ENCODE measurements at places on chromosomes 2 and 18.

GRCh38 chr2:96106991-96107707, 9.2 kb downstream of the ADRA2B start:
- no peak for DNase-seq

GRCh38 chr2:232885264-232885961, 15.3 kb downstream of the SNORC start:
- no peak for DNase-seq

DNA sequence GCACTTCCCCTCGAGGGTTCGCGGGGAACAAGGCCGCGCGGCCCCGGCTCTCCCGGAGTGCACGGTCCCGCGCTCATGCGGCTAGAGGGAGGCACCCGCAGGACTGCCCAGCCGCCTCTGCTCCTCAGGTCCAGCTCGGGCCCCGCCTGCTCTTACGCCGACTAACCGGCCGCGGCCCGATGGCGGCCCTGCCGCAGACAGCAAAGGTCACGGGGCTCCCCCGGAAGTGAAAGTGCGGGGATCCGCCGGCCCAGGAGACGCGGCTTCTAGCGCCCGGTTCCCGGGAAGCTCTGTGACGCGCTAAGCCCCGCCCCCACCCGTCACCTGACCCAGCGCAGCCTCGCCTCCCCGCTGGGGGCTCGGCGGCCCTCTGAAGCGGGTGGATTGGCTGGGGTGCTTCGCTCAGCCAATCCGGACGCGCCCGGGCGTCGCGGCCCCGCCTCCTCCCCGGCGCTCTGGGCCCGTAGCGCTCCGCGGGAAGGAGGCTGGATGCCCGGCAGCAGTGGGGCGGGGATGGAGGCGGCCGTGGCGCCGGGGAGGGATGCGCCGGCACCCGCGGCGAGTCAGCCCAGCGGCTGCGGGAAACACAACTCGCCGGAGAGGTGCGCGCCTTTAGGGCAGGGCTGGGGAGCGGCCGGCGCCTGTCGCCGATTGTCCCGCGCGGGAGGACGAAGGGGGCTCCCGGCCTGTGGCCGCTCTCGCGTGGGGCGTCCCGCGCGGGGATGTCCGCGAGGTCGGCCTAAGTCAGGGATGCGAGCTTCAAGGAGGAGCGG, at the start of gene SCLY:
Gene SCLY (plus strand): TSS at position 460 of the 773 bp plus-strand sequence. CDS start 54 bp downstream, at position 514.
- DNase-seq = peak; percentile 96

GRCh38 chr2:12177455-12178288, 431.2 kb downstream of the LPIN1 start:
- no peak for DNase-seq

DNA sequence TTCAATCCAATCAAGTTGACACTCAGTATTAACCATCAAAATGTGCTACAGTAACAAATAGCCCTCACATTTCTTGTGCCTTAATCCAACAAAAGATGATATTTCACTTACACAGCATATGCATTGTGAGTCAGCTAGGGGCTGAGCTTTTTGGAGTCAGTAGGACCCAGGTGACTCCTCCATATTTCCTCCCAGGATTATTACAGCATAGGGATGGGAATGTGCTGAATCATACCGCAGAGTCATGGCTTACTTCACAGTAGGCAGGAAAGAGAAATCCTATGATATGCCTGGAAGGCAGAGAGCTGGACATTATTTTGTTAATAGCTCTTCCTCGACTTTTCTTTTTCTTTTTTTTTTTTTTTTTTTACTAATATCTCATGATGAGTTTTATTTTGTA, 153.3 kb downstream of the TMEM182 start:
- DNase-seq = no peak

DNA sequence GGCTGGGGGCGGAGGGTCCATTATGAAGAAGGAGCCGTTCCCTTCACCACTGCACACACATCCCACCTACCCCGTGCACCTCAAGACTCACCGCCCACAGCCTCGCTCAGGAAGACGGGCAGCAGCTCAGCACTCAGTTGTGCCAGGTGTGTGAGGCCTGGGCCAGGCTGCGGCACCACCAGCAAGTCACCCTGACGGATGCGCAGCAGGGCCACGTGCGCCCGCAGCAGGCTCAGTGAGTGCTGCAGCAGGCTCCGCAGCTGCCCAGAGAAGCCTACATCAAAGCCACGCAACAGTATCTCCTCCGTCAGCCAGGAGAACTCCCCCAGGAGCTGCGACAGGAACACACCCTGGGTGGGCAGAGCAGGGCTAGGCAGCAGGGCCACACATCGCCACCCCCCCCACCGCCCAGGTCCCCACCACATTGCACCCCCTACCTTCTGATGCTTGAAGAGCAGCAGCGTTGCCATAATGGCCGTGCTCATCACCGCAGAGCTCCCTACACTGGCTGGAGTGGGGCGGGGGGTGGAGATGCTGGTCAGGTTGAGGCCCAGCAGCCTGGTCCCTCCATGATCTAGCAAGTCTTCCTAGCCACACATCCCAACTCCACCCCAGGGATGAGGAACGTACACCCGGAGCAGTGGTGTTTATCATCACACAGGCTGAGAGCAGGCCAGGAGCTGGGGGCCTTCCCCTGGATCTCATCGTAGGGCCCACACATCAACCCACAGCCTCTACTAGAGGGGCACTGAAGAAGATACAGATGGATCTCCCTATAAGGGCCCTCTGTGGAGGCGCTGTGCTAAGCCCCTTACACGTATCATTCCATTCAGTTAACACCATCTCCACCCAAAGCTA, 10.2 kb downstream of the GPAT2 start:
- DNase-seq = no peak
